ENCODE measurements at places on chromosomes 7 and 10.

- DNase-seq: no peak
- H3K27me3 ChIP-seq: no peaks in the 10 kb centered on the region
- no peak overlapping the region for H3K27ac ChIP-seq
- no peak overlapping the region for H3K4me3 ChIP-seq
- no peaks in the 10 kb centered on the region for H3K36me3 ChIP-seq
These were observed 154.3 kb upstream of the SEMA3D start for GRCh38 chr7:85341121-85341520.

DNA sequence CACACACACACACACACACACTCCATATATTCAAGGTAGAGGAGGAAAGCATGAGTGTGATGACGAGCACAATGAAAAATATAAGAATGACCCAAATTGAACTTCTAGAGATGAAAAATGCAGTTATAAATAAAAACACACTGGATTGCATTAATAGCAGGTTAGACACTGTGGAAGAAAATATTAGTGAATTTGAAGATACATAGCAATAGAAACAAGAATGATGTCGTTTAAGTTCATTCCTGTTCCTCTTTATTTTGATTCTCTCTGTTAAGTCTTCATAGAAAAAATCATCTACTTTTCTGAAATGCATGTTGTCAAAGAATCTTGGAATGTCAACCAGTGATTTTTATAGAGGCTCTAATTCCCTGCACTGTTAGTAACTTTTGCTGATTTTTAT is 78.4 kb downstream of the BTAF1 start:
- H3K4me1 ChIP-seq: no peaks in the 10 kb centered on the region
- H3K4me3 ChIP-seq: no peak overlapping the region
- no peaks in the 10 kb centered on the region for H3K27me3 ChIP-seq
- no peak overlapping the region for H3K27ac ChIP-seq
- DNase-seq: no peak
- H3K36me3 ChIP-seq: peaks cover 38% of the 10 kb centered on the region

DNA sequence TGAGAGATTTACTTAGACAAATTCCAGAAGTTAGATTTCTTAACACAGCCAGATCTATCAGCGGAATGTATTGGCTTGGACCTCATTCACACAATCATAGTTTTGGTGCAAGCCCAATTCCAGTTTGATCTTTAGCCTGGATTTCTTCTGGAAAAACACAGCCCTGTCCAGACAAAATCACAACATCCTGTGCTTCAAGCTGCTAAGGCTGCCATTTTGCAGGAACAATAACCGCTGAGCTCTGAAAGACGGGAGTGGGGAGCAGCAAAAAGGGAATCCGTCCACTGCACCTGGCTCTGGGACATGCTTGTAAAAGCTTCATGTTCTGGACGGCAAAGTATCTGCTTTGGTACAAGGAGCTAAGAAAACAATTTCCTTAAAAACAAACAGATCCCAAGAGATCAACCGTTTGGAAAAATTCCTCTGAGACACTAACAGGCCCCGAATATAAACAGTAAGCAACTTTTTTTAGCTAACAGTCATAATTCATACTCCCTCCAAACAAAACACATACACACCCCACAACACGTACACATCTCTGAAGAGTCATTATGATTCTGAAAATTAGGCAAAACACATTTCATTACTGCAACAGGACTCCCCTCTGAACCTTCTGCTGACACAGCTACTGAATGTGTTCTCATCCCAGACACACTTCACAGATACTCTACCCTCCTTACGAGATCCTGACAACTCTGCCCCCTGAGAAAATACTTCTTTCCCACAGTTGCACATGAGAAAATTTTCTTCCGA is 32.4 kb downstream of the ITIH5 start:
- H3K4me1 ChIP-seq: no peaks in the 10 kb centered on the region
- H3K4me3 ChIP-seq: no peak overlapping the region
- H3K27me3 ChIP-seq: no peaks in the 10 kb centered on the region
- no peak overlapping the region for H3K27ac ChIP-seq
- no peak for DNase-seq
- no peaks in the 10 kb centered on the region for H3K36me3 ChIP-seq

- DNase-seq: no peak
- H3K27ac ChIP-seq: no peak overlapping the region
- H3K27me3 ChIP-seq: no peaks in the 10 kb centered on the region
- no peak overlapping the region for H3K4me3 ChIP-seq
- H3K36me3 ChIP-seq: no peaks in the 10 kb centered on the region
- H3K4me1 ChIP-seq: no peaks in the 10 kb centered on the region
These were observed 17.8 kb downstream of the CAV1 start for GRCh38 chr7:116542618-116543017.

DNA sequence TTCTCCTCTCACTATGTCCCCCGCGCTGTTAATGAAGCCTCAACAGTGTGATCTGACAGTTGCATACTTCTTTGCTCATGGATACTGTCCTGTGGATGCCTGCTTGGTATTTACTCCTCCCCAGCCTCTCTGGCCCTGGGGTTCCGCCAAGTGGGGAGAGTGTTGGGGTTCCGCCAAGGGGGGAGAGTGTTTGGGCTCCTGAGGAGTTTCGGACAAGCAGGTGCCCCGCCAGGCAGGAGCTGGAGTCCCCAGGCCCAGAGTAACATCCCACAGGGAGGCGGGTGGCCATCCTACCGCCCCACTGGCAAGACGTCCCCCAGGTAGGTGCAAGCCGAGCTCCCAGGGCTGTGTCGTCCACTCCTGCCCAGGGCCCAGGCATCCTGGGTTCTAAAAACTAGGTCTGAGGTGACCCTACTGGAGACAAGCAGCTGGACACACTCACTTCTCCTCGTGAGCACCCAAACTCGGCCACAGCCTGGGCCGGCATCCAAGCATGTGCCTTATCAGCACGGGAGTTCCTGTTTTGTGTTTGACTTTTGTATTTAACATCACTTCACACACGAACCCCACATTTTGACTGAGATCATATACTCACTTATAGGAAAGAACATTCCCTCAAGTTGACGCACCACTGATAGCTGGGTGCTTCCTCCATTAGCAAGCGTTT is 34.2 kb downstream of the CAMK2B start:
- H3K4me3 ChIP-seq: no peak overlapping the region
- H3K27me3 ChIP-seq: peaks cover 58% of the 10 kb centered on the region
- no peaks in the 10 kb centered on the region for H3K4me1 ChIP-seq
- no peaks in the 10 kb centered on the region for H3K36me3 ChIP-seq

DNA sequence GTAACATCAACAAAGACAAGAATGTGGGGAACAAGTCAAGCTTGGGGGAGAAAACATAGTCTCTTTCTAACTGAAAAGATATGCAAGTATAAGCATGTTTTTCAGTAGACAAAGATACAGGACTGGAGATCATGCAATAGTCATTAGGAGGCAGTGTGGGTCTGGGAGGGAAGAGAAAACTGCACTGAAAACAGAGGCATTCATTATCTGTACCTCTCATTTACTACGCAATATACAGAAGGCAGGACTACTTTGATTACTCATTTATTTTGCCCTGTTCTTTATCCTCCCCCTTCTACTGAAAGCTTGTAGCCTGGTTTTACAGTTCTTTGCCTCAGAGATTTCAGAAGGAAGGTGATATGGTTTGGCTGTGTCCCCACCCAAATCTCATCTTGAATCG is 341.2 kb downstream of the CRPPA start:
- no peak overlapping the region for H3K27ac ChIP-seq
- no peaks in the 10 kb centered on the region for H3K4me1 ChIP-seq
- DNase-seq: no peak
- no peaks in the 10 kb centered on the region for H3K36me3 ChIP-seq
- no peak overlapping the region for H3K4me3 ChIP-seq
- H3K27me3 ChIP-seq: no peaks in the 10 kb centered on the region

GRCh38 chr7:106891548-106892410 is 26.7 kb downstream of the PIK3CG start:
- no peak overlapping the region for H3K4me3 ChIP-seq
- peaks cover 81% of the 10 kb centered on the region for H3K36me3 ChIP-seq
- no peaks in the 10 kb centered on the region for H3K27me3 ChIP-seq
- H3K27ac ChIP-seq: no peak overlapping the region

DNA sequence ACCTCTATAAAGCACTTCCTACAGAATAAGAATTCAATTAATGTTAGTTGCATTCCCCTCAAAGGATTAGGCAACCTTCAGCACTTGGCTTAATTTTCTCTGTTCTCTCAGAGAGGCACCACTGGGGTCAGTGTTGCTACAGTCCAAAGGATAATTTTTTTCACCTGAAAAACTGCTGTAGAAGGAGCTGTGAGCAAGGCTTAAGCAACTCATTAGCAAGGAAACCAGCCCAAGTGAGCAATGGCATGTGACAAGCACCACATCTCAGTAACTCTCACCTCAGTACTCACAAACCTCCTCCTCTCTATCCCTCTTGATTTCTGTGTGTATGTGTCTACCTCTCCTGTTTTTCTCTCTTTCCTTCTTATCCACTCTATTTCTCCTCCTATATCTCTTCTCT is 55.9 kb downstream of the DGKI start:
- no peak for DNase-seq
- no peaks in the 10 kb centered on the region for H3K27me3 ChIP-seq
- no peaks in the 10 kb centered on the region for H3K4me1 ChIP-seq
- H3K27ac ChIP-seq: no peak overlapping the region
- no peaks in the 10 kb centered on the region for H3K36me3 ChIP-seq

DNA sequence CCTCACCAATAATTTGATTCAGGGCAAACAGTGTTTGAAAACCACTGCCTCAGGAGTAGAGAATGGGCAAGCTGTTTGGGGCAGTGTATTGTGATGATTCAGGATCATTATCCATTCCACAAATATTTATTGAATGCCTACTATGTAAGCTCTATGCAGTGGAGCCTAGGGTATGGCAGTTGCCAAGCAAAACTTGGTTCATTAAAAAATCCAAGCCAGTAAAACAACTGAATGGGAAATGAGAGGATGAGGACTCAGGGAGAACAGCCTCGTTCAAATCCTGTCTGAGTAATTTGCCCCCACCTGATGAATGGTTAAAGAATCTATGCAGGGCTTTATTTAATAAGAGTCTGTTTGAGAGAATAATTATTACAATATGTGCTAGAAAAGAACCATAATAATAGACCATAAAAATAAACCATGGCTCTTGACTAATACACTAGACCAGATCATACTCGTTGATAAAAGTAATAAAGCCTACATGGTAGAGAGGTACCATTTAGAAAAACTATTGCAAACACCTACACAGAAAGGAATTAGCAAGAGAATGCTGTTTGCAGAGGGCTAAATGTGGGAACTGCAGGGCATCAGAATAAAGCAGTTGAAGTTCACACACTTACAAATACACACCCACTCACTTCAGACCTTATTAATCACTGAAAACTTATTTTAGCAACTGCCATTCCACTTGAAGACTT is 71.7 kb downstream of the CREB5 start:
- no peaks in the 10 kb centered on the region for H3K27me3 ChIP-seq
- DNase-seq: no peak
- H3K27ac ChIP-seq: no peak overlapping the region

- H3K27me3 ChIP-seq: no peaks in the 10 kb centered on the region
- no peak overlapping the region for H3K27ac ChIP-seq
- H3K4me3 ChIP-seq: no peak overlapping the region
- DNase-seq: no peak
- no peaks in the 10 kb centered on the region for H3K4me1 ChIP-seq
- H3K36me3 ChIP-seq: no peaks in the 10 kb centered on the region
These were observed 156.0 kb upstream of the NFE2L3 start for GRCh38 chr7:25996006-25996408.

GRCh38 chr7:119270045-119270464 is 1002.9 kb upstream of the KCND2 start:
- no peak overlapping the region for H3K27ac ChIP-seq
- peak; percentile 29 for DNase-seq
- no peaks in the 10 kb centered on the region for H3K36me3 ChIP-seq
- no peak overlapping the region for H3K4me3 ChIP-seq

DNA sequence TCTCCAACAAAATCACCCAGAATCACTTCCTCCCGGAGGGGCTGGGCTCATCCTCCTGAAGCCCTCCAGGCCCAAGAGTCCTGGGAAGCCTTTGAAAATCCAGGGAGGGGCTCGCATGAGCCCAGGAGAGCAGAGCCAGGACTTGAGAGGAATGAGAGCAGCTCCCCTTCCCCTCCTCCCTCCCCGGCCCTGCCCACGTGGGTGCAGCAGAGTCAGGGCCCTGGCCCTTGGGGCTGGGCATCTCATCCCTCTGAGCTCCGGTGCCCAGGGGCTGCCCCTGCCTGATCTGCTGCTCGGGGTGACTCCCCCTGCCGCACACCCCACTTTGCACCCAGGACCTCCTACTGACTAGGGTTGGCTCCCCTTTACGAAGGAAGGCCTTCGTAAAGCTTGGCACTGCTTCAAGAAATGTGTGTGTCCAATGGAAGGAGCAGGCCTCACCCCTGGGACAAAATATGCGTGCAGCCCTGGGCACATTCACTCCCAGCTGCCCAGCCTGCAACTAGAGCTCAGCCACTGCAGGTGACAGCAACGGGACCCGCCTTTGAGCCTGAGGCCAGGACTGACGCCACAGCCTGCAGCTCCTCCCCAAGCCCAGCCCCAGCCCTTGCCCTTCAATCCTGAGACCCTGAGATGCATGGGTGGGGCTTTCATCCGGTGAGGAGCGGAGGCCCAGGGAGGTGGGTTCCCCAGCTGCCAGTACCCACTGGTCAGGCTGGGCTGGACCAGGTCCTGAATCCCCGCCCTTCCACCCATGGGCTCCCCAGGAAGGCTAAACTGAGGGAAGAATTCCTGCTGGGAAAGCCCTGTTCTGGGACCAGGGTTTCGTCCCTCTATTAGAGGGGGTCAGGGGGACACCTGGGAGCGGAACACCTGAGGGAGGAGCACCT is 21.8 kb downstream of the PWWP2B start:
- peak overlapping the region; percentile 48 for H3K27ac ChIP-seq
- no peak overlapping the region for H3K4me3 ChIP-seq
- H3K27me3 ChIP-seq: peaks cover 12% of the 10 kb centered on the region
- no peak for DNase-seq

GRCh38 chr7:20954711-20955619 is 168.3 kb upstream of the SP8 start:
- no peaks in the 10 kb centered on the region for H3K36me3 ChIP-seq
- no peak overlapping the region for H3K4me3 ChIP-seq
- no peaks in the 10 kb centered on the region for H3K27me3 ChIP-seq

GRCh38 chr10:11505639-11506038 is 105.8 kb downstream of the USP6NL start:
- no peaks in the 10 kb centered on the region for H3K27me3 ChIP-seq
- no peak overlapping the region for H3K4me3 ChIP-seq
- H3K36me3 ChIP-seq: peaks cover 3% of the 10 kb centered on the region
- H3K27ac ChIP-seq: no peak overlapping the region

- no peaks in the 10 kb centered on the region for H3K36me3 ChIP-seq
- peaks cover 19% of the 10 kb centered on the region for H3K4me1 ChIP-seq
- H3K4me3 ChIP-seq: no peak overlapping the region
- H3K27ac ChIP-seq: no peak overlapping the region
These were observed 11.8 kb downstream of the FAS start for GRCh38 chr10:89002226-89002978.

DNA sequence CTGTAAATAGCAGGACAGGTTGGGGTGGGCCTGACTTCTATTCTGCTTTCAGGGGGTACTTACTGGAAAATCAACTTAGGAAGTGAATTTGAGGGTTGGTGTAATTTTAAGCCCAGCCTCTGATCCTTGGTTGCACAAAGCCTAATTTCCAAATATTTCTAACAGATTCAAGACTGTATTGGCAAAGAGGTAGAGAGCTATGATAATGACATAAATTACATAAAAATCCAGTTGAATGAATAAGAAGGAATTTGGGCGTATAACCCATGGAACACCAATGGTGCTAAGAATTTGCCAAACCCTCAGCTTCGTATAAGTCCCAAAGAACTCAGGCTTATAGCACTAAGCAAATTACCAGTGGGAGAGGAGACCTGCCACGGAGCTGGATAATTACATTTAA is 11.9 kb downstream of the CPA4 start:
- no peaks in the 10 kb centered on the region for H3K4me1 ChIP-seq
- H3K27me3 ChIP-seq: no peaks in the 10 kb centered on the region
- no peak for DNase-seq
- no peaks in the 10 kb centered on the region for H3K36me3 ChIP-seq

- H3K27me3 ChIP-seq: no peaks in the 10 kb centered on the region
- no peak overlapping the region for H3K4me3 ChIP-seq
- peaks cover 29% of the 10 kb centered on the region for H3K4me1 ChIP-seq
- H3K27ac ChIP-seq: peak overlapping the region; percentile 18
- H3K36me3 ChIP-seq: no peaks in the 10 kb centered on the region
These were observed 67.2 kb downstream of the ADD3 start for GRCh38 chr10:110074758-110075671.
